GM12892 (cell line): ENCODE measurements at places on chromosomes 6 and 20.

DNA sequence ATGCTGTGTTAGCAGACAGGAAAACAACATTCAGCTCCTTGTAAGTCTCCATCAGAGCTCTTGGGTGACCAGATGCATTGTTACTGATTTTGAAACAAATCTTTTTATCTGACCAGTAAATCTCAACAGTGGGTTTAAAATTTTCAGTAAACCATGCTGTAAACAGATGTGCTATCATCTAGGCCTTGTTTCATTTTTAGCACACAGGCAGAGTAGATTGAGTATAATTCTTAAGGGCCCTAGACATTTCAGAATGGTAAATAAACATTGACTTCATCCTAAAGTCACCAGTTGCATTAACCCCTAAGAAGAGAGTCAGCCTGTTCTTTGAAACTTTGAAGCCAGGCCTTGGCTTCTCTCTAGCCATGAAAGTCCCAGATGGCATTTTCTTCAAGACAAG is 237.2 kb upstream of the BMP2 start:
- DNase-seq = no peak

DNA sequence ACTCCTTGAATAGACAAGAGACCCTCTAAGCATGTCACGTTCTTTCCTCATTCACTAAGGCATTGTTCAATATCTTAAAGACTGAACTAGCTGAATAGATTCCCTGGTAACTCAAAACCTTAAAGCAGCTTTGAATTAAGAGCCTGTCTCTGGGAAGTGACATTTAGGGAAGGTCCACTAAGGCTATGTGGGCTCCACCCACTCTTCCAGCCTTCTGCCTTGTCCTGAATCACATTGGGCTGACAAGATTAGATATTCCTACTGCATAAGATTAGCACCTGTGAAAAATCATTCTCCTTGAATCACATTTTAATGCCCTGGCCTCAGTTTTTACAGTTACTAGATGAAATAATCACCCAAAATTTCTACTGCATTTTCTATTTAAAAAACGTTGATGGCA is 36.3 kb downstream of the CLIC5 start:
- no peak for DNase-seq

GRCh38 chr6:89667872-89668556 is 29.5 kb upstream of the LYRM2 start:
- DNase-seq = no peak

DNA sequence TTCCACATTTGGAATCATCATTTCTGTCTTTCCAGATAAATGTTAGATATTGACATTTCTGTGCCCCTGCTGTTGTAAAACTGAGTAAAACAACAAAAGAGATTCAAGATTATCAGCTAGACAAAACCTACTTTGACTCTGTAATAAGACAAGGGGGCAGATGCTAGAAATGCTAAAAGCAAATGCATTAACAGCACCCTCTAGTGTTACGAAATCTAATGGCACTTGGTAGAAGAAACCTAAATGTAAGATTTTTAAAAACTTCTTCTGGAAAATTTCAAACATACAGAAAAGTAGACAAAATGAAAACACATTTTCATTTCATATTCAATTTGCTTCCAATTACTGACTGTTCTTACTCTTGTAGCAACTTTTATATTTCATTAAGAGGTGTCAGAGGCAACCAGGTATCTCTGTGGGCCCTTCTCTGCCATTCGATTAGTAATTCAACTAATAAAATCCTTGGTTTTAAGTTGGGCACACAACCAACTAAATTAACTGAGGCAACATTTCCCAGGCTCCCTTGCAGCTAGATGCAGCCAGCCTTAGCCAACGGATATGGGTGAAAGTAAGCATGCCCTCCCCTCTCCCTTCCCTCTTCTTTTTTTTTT is 45.0 kb downstream of the SLC23A2 start:
- no peak for DNase-seq

DNA sequence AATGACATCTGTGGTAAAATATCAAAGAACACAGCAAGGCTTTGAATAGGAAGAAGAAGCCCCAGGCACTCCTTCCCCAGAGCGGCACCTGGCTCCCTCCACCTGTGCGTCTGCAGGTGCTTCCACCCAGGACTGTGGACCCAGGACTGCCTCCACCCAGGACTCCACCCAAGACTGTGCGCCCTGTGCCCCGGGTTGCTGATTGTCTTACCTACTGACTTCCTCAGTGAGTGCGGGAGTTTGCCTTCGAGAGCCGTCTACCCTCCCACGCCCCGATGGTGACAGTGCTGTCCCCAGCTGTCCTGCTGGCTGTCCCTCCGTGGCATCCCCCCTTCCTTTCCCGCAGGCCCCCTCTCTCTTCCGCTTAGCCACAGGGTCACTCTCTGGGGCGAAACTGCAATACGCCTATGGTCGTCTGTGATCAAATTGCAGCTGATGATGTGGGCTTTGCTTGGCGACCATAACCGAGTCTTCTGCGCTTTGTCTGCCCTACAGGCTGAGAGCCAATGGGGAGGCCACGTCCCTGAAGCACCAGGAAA is 52.1 kb downstream of the IRF4 start:
- DNase-seq = no peak

DNA sequence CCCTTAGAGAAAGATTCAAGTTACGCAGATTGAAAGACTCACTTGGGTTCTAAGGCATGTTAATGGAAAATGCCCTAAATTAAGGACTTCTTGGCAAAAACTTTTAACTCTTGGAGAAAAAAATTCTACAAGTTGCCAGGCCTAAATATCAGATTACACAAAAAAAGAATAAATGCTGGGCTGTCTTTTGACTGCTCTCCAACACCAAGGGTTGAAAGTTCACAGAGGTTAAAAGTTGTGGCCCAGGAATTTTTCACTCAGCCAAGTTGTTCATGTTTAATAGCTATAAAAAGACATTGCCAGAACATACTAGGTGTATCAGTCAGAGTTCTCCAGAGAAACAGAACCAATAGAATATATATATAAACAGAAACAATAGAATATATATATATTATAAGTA is 268.4 kb upstream of the PRND start:
- no peak for DNase-seq

- no peak for DNase-seq
Measured at GRCh38 chr6:1619673-1620503, 10.2 kb downstream of the FOXC1 start.

DNA sequence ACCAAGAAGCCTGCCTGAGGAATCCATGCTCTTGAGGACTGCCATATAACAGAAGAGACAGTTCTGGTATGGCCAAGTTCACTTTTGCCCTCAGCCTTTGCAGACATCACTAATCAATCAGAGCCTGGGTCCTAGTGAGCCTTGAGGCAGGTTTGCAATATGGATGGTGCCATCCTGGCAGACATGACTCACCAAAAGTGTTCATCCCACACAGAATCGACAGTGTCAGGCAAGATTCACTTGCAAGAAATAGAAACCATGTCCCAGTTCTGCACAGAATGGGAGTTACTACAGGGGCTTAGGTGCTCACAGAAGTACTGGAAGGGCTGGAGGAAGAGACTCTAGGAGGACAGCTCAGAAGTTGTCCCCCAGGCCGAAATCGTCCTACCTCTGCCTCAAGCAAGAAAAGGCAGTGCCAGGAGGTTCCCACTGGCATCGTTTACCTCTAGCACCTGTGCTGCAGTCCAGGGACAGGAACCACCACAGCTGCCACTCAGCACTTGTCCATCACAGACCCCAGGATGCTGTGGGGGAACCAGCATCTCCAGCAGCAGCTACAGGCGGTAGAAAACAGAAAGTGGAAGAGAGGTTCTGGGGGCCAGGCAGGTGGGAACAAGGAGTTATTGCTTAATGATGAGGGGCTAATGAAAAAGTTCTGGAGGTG is 42.6 kb upstream of the PHACTR3 start:
- DNase-seq = no peak

- no peak for DNase-seq
Measured at GRCh38 chr6:7431674-7432390, 42.2 kb downstream of the RIOK1 start.

DNA sequence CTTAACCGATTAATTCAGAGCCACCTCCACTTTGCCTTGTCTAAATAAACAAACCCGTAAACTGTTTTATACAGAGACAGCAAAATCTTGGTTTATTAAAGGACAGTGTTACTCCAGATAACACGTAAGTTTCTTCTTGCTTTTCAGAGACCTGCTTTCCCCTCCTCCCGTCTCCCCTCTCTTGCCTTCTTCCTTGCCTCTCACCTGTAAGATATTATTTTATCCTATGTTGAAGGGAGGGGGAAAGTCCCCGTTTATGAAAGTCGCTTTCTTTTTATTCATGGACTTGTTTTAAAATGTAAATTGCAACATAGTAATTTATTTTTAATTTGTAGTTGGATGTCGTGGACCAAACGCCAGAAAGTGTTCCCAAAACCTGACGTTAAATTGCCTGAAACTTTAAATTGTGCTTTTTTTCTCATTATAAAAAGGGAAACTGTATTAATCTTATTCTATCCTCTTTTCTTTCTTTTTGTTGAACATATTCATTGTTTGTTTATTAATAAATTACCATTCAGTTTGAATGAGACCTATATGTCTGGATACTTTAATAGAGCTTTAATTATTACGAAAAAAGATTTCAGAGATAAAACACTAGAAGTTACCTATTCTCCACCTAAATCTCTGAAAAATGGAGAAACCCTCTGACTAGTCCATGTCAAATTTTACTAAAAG is 2.7 kb downstream of the FOXC1 start:
- DNase-seq = no peak

DNA sequence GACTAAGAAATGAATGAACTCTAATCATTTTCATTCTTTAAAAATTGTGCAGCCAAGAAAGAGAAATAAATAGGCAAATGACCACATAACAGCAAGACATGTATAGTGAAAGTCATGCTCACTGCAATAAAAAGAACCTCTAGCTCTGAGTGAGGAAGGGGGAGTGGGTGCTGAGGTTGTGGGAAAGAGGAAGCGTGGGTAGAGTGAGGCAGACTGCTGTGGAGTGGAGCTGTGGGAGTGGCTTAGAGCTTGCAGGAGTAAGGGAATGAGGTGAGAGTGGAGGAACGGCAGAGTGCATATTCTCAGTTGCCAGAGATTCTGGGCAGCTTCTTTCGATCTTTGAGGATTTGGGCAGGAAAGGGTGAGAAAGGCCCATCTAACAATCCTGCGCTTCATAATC is 10.4 kb downstream of the DEFB129 start:
- no peak for DNase-seq

GRCh38 chr6:158626360-158627167 is 18.0 kb downstream of the DYNLT1 start:
- no peak for DNase-seq
